CMK (cell line): ENCODE measurements at places on chromosomes 1 and 21.
A peak's percentile ranks its signal among the peaks of the same experiment; 100 is the strongest.

- no peak for DNase-seq
Measured at GRCh38 chr1:101313356-101313755, 76.5 kb downstream of the S1PR1 start.

GRCh38 chr1:51558375-51558924 lies 39.4 kb upstream of the EPS15 start:
- DNase-seq, result no peak

- DNase-seq, result no peak
Measured at GRCh38 chr1:241615043-241615974, 24.9 kb downstream of the CHML start.

DNA sequence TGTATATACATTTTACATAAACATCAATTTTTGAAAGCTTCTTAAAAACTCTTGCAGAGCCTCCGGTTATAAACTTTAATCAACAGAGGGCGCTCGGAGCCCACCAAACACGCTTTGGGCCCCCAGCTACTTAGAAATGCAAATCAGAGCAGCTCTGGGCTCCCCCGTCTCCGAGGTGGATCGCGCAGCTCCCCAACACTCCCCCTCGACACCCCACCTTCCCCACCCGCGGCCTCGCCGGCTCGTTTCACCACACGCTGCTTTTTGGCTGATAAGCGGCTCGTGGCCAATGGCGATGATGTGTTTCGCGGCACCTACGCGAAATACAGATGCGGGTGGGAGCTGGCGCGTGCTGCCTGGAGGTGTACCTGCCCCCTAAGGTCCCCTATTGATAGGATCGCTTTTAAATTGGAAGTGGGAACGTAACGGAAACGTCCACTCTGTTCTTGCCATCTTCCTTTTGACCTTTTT lies 1.7 kb upstream of the KIF26B start:
- no peak for DNase-seq

GRCh38 chr1:32186077-32186476 lies 6.6 kb downstream of the TXLNA start:
- no peak for DNase-seq

DNA sequence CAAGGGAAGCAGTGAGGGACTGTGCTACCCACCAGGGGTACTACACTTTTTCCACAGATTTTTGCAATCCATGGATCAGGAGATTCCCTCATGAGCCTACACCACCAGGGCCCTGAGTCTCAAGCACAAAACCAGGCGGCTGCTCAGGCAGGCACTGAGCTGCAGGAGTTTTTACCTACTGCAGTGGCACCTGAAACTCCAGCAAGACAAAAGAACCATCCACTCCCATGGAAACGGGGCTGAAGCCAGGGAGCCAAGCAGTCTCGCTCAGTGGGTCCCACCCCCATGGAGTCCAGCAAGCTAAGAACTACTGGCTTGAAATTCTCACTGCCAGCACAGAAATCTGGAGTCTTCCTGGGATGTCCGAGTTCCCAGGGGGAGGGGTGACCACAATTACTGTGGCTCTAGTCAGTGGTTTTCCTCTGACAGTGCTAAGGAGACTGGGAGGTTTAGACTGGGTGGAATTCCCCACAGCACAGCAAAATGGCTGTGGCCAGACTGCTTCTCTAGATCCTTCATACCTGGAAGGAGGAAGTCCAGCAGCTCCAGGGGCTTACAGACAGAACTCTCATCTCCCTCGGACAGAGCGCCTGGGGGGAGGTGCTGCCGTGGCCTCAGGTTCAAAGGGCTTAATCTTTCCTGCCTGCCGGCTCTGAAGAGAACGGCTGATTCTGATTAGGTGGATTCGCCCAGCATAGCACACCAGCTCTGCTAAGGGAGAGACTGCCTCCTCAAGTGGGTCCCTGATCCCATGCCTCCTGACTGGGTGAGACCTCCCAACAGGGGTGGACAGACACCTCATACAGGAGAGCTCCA lies 437.8 kb downstream of the LTN1 start:
- DNase-seq, result peak; percentile 68

DNA sequence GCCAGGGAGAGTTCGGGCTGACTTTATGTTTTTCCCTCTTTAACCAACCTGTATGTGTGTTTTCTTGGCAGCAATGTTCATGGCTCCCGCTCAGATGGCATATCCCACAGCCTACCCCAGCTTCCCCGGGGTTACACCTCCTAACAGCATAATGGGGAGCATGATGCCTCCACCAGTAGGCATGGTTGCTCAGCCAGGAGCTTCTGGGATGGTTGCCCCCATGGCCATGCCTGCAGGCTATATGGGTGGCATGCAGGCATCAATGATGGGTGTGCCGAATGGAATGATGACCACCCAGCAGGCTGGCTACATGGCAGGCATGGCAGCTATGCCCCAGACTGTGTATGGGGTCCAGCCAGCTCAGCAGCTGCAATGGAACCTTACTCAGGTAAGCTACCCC lies 33.6 kb upstream of the ZFP69B start:
- no peak for DNase-seq

DNA sequence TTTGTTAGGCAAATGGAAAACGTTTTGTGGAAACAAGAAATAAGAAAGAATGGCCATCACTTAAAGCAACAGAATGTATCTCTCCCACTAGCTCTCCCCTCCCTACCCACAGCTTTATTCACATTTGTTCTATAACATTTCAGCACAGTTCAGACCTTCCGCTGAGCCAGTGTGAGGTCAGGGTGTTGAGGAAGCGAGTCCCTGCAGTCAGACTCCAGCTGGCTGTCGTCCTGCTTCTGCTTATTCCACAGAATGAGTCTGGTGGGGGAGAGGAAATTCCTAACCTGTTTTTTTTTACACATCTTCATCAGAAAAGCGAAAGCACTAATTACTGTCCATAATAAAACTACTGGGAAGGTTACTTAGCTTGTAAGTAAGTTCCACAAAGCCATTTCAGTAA lies 39.0 kb downstream of the MRPL39 start:
- no peak for DNase-seq

DNA sequence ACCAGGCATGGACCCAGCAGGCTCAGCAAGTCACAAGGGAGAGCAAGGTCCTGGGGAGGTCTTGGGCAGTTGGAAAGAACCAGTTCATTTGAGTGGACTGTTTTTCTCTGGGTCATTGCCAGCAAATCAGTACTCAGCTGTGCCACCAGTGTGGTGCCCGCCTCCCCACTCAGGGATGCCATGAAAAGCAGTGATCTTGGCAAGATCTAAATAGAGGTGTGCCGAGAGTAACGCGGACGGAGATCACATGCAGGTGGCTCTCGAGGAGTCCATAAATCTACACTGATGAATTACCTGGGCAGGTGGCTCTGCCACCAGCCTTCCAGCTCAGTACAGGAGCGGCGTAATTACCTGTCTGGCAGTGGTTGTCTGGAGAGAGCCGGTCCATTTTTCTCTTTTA lies 642.2 kb downstream of the PTPRU start:
- no peak for DNase-seq

GRCh38 chr1:168223681-168224540 lies 1.9 kb upstream of the SFT2D2 start:
- no peak for DNase-seq

GRCh38 chr1:62271948-62272728 lies 47.1 kb downstream of the KANK4 start:
- no peak for DNase-seq
